ENCODE measurements at places on chromosomes 13 and 19.

DNA sequence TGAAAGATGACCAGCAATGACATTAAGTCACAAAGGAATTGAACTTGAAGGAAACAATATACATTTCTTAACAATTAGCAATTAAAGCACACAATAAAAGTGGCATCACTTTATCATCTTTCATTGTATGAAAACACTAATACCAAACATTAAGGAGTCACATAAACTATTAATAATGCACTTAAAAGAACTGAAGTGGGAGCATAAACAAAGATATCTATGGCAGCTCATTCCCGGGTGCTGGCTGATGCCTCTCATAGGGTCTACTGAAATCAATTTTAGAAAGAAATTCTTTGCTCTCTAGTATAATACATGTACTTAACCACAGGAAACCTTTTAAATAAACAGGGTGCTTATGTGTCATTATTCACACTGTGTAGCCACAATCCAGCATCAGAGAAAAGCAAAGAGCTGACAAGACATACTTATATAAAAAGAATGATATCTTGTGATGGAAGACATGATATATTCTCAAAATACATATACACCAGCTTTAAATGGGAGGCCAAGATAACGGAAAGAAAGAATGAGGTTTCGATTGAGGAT is 1207.8 kb downstream of the EFNB2 start:
- DNase-seq: no peak

- DNase-seq: peak; percentile 63
Observed at GRCh38 chr19:6801485-6802086, 29.1 kb downstream of the VAV1 start.

- no peak for DNase-seq
Observed at GRCh38 chr19:46648060-46648960, 12.3 kb upstream of the GNG8 start.

DNA sequence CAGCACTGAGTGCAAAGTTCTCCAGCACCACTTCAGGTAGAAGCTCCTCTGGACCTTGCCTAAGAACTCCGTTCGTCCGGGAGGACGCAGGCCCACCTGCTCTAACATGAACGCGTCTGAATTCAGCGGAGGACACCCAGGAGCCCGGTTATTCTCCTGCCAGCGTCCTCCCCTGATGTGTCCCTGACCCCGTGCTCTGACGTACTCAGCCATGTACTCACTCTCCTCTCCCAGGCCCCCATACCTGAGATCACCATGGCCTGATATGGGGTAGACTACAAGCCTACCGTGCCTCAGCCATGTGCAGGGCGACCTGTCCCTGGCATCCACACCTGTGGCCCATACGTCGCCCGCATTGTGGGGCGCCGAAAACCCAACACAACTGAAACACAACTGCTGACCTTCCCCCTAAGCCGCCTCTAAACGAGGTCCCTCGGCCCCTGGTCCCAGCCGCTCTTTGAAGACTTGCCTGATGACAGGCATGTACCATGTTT is 744 bp upstream of the ZNF584 start:
- DNase-seq: no peak

DNA sequence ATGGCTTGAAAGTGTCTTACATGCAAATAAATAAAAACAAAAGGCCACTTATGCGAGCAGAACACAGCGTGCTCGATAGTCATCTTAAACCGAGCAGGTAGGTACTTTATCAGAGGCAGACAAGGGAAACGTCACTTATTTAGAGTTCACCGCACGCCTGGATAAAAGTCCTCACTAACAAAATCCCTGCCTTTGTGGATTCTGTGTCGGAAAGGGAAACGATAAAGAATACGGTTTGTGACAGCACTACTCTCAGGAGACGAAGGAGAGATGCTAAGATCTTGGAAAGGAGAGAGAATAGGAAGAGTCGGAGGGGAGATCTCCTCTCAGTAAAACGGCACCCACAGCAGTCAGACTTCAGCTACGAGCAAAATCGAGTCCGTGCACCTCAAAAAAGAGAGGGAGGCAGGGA is 581 bp downstream of the RCBTB1 start:
- DNase-seq: no peak

DNA sequence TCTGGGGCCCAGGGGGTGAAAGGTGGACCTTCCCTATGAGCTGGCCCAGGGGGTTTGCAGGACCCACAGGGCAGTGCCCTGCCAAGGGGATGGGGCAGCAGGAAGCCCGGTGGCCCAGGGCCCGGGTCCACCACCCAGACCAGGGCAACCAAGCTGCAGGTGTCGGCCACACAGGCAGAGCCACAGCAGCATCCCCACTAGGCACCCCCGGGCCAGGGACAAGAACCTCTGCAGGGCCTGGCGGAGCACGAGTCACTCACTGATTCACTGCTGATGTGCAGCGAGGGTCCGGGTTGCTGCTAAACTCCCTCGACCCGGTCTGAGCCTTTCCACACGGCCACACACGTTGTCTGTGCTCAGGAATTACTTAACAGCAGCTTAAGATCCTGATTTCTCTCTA is 8.8 kb downstream of the FZR1 start:
- no peak for DNase-seq

- no peak for DNase-seq
Observed at GRCh38 chr13:110130431-110130830, 176.5 kb downstream of the COL4A1 start.

DNA sequence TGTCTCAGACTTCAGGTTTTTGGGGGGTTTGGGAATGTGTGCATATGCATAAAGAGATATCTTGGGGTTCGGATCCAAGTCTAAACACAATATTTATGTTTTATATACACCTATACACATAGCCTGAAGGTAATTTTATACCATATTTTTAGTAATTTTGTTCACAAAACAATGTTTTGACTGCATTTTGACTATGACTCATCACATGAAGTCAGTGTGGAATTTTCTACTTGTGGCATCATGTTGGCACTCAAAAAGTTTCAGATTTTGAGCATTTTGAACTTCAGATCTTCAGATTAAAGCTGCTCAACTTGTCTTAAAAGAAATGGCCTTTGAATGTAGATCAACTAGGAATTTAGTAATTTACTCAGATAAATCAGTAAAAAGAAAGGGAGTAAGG is 712.9 kb upstream of the GPC6 start:
- DNase-seq: no peak

Measured in T-helper 17 cell (primary cell).